ENCODE measurements at places on chromosomes 5 and 9.

- H3K27ac ChIP-seq: peak overlapping the region; percentile 66
- no peaks in the 10 kb centered on the region for H3K27me3 ChIP-seq
- no peaks in the 10 kb centered on the region for H3K4me1 ChIP-seq
- no peaks in the 10 kb centered on the region for H3K36me3 ChIP-seq
- H3K4me3 ChIP-seq: peak overlapping the region; percentile 3
- DNase-seq: no peak
These were observed 28.5 kb upstream of the NKD2 start for GRCh38 chr5:980001-980588.

- H3K27me3 ChIP-seq: no peaks in the 10 kb centered on the region
- H3K4me1 ChIP-seq: no peaks in the 10 kb centered on the region
- no peaks in the 10 kb centered on the region for H3K36me3 ChIP-seq
- no peak for DNase-seq
- no peak overlapping the region for H3K4me3 ChIP-seq
These were observed 242.6 kb downstream of the NPR3 start for GRCh38 chr5:32953694-32954093.

GRCh38 chr9:79308012-79308411 lies 263.8 kb upstream of the TLE4 start:
- no peaks in the 10 kb centered on the region for H3K27me3 ChIP-seq
- H3K27ac ChIP-seq: no peak overlapping the region
- DNase-seq: no peak
- H3K36me3 ChIP-seq: no peaks in the 10 kb centered on the region
- H3K4me3 ChIP-seq: no peak overlapping the region

DNA sequence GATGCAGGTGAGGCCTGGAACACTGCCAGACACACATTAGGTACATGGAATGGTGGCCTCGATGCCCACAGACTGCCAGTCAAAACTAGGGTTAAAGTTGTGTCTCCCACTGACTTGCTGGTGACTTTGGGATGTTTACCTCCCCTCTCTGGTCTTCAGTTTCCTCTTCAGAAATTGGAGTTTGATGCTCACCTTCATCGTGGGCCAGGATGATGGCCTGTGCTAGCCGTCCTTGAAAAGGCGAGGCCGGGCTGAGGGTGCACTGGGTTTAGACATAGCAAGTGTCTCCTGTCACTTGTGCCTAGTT lies 49.0 kb upstream of the FOXE1 start:
- peak overlapping the region; percentile 85 for H3K27ac ChIP-seq
- H3K4me3 ChIP-seq: peak overlapping the region; percentile 53
- DNase-seq: no peak
- no peaks in the 10 kb centered on the region for H3K36me3 ChIP-seq
- H3K27me3 ChIP-seq: no peaks in the 10 kb centered on the region

DNA sequence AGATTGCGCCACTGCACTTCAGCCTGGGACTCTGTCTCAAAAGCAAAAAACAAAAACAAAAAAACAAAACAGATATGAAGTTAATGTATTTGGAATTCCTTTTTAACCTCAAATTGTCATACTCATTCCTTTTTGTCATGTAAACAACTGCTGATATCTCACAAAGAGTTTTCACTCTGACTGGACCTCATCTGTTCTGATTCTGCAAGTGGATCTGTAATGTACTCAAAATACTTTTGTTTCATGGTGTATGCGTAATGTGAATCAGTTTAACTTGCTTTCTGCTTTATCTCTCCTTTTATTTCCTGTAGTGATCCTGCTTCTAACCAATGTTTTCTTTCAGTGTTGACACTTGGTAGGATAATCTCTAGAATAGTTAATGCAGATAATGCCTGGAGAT lies 106.7 kb downstream of the FOCAD start:
- no peak for DNase-seq
- H3K4me1 ChIP-seq: no peaks in the 10 kb centered on the region
- no peak overlapping the region for H3K4me3 ChIP-seq
- H3K27me3 ChIP-seq: no peaks in the 10 kb centered on the region

- no peak overlapping the region for H3K4me3 ChIP-seq
- DNase-seq: no peak
- H3K36me3 ChIP-seq: no peaks in the 10 kb centered on the region
- no peaks in the 10 kb centered on the region for H3K4me1 ChIP-seq
- H3K27ac ChIP-seq: no peak overlapping the region
These were observed 1358.4 kb downstream of the EFNA5 start for GRCh38 chr5:106312360-106312759.

All from esophagus squamous epithelium (tissue), 5 donors.